B cell (primary cell): ENCODE measurements at places on chromosomes 2 and 18. TPM values are rescaled to one million over a fixed set of nuclear protein-coding genes. Genes with fewer than 3 reads are reported as not detected.
A peak's percentile ranks its signal among the peaks of the same experiment; 100 is the strongest.

C1GALT1C1L gene
- not detected in 2 replicates for polyA plus RNA-seq

GRCh38 chr2:233202531-233202944 lies 48.9 kb upstream of the ATG16L1 start:
- H3K4me1 ChIP-seq: peaks cover 18% of the 10 kb centered on the region
- H3K4me3 ChIP-seq: no peak overlapping the region
- peak; percentile 63 for DNase-seq
- H3K36me3 ChIP-seq: peaks cover 79% of the 10 kb centered on the region
- H3K27ac ChIP-seq: peak overlapping the region; percentile 4

MOGAT1 gene
- not detected in 2 replicates for polyA plus RNA-seq

DNA sequence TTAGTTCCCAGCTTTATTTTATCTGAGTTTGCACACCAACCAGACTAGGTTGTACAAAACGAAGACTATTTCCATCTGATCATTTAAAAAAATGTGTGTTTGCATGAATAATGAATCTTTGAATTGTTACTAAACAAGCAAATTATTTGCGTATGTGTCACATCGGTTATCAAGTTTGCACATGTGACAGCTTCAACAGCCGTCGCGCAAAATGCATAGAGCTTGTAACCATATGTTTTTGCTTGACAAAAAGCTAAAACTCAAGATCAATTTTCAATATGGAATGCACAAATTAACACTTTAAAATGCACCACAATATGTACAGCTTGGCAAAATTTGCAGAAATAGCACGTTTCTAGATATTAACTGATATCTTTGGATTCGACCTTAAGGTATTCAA lies 184.1 kb downstream of the PTGR3 start:
- no peaks in the 10 kb centered on the region for H3K27me3 ChIP-seq
- DNase-seq: no peak
- H3K36me3 ChIP-seq: no peaks in the 10 kb centered on the region
- no peaks in the 10 kb centered on the region for H3K4me1 ChIP-seq
- H3K27ac ChIP-seq: no peak overlapping the region
- no peak overlapping the region for H3K4me3 ChIP-seq

DNA sequence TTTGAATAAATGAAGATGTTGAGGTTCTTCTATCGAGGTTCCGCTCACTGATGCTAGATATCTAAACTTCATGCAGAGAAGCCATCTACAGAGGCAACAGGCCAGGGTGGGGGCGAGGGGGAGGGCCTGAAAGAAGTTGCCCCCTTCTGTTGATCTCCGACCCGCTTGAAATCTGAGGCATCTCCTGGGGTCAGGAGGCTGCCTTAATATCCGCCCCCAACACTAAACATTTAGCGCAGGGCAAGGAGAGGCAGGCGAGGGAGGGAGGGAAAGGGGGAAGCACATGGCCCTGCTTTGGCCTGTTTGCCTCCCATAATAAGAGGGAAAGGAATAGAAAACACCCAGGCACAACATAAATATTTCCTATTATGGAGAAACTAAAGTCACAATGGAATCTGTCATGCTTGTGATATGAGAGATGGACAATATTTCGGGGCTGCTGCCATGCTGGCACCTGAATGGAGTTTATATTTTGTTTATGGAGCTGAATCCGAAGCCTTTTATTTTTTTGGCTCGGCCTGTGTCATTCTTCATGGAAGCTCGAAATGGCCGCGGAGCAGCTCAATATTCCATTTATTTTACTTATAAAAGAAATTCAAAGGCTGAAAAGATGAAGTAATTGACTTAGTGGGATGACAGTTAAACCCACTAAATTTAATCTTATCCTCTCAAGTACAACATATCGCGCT lies 221.1 kb downstream of the INSIG2 start:
- peak overlapping the region; percentile 58 for H3K4me3 ChIP-seq
- H3K27ac ChIP-seq: no peak overlapping the region
- peaks cover 20% of the 10 kb centered on the region for H3K27me3 ChIP-seq

DNA sequence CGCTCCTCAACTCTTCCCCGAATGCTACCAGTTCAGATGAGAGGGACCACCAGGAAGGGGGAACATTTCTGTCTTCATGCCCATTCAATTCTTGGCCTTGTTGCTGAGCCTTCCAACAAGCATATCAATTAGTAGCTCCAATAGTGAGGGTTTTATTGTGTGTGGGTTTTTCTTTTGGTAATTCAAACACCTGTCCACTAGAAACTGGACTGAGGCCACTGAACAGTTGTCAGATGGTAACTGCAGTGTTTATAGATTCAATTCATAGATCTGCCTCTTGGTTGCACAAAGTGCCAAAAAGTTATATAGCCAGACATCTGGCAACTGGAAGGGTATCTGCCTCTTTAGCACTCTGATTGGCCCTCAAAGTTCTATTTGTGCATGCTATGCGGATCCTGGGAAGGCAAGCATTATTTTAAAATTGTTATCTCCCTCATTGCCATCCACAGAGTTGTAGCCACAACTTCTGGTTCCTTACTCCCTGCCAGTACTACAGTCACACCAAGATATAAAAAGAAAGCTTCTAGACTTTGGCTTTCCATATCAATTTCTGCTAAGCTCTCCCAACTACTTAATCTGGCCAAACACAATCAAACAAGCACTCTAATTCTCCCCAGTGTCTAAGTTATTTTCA lies 83.3 kb upstream of the ZNF521 start:
- H3K36me3 ChIP-seq: no peaks in the 10 kb centered on the region
- H3K4me3 ChIP-seq: no peak overlapping the region
- DNase-seq: no peak
- H3K27me3 ChIP-seq: no peaks in the 10 kb centered on the region
- no peaks in the 10 kb centered on the region for H3K4me1 ChIP-seq

DNA sequence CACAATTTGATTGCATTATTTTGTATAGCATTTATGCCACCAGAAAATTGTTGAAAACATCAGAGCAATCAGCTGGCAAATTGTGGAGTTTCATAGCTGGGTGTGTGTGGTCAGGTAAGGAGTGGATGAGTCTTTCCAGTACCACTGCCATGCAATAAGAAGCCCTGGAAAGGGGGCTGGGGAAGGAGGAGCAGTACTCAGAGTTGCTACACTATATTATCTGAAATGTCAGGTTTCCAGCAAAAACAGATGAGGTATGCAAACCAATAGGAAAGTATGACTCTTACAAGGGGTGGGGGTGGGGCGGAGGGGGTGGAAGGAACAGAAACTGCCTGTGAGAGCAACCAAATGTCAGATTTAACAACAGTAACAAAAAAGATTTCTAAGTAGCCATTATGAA lies 112.2 kb downstream of the SOS1 start:
- no peaks in the 10 kb centered on the region for H3K4me1 ChIP-seq
- peaks cover 52% of the 10 kb centered on the region for H3K36me3 ChIP-seq
- no peaks in the 10 kb centered on the region for H3K27me3 ChIP-seq
- no peak overlapping the region for H3K4me3 ChIP-seq

- no peak overlapping the region for H3K4me3 ChIP-seq
- H3K36me3 ChIP-seq: no peaks in the 10 kb centered on the region
- no peaks in the 10 kb centered on the region for H3K4me1 ChIP-seq
- H3K27ac ChIP-seq: no peak overlapping the region
These were observed 161.7 kb downstream of the SP3 start for GRCh38 chr2:173803449-173803848.

DNA sequence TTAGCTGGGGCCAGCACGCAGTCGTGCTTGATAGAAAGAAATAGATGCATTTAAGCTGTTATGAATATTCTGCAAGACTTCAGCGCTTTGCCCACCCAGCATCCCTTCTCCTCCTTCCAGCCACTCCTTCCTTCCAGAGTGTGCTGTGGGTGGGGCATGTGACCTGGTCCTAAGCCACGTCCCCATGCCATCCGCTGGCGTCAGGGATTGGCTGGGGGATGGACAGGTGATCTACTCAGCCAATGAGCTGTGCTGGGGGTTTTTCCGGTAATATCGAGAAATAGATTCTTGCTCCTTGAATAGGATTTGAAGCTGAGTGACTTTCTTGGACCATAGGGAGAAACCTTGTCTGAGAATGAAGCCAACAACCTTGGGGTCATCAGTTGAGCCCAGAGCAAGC lies 4.8 kb upstream of the ZAP70 start:
- no peak for DNase-seq
- peaks cover 6% of the 10 kb centered on the region for H3K27me3 ChIP-seq
- no peak overlapping the region for H3K27ac ChIP-seq
- peaks cover 8% of the 10 kb centered on the region for H3K4me1 ChIP-seq

DNA sequence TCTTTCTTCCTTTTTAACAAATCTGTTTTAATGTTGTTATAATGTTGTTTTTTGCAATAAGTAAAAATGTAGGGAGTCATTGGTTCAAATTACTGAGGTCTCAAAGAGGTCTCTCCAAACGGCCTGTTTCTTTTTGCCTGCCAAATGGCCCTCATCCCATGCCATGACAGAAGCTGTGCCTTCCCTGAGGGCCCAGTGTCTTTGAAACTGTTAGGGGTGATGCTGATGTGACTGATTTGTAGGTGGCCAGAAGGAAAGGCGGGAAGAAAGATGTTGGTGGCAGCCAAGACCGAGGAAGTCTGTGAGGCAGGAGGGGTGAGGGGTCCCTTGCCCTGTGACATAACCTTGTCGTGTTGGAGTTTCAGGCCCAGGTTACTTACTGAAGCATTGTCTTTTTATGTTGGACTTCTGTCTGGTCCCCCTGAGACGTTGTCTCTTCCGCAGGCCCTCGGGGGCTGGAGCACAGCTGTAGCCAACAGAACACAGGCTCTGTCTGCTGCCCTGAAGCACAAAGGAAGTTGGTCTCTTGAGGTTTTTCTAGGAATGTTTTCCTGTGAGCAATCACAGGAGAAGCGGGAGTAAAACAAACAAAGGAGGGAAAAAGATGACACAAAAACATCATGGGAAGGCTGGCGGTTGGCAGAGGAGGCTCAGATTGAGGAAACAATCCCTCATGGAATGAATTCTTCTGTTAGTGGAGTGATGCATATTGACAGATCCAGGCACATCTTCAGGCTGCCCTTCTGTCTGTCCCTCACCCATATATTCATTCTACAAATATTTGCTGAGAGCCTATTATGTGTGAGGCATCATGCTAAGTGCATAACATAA lies 4.9 kb upstream of the ST3GAL5 start:
- H3K27me3 ChIP-seq: no peaks in the 10 kb centered on the region
- no peak for DNase-seq
- H3K27ac ChIP-seq: no peak overlapping the region
- H3K36me3 ChIP-seq: no peaks in the 10 kb centered on the region
- no peak overlapping the region for H3K4me3 ChIP-seq
- H3K4me1 ChIP-seq: peaks cover 22% of the 10 kb centered on the region

GRCh38 chr18:3791238-3791637 lies 341.3 kb downstream of the TGIF1 start:
- no peak for DNase-seq
- no peaks in the 10 kb centered on the region for H3K4me1 ChIP-seq
- no peaks in the 10 kb centered on the region for H3K27me3 ChIP-seq
- no peaks in the 10 kb centered on the region for H3K36me3 ChIP-seq
- no peak overlapping the region for H3K27ac ChIP-seq
- H3K4me3 ChIP-seq: no peak overlapping the region

EPAS1 gene
- polyA plus RNA-seq: 0.06 and 0.32 TPM in 2 replicates
